ENCODE measurements at places on chromosomes 12 and 14.

GRCh38 chr14:52048116-52048515 is 20.7 kb downstream of the NID2 start:
- DNase-seq, result no peak

GRCh38 chr14:28308734-28309133 is 457.9 kb upstream of the FOXG1 start:
- DNase-seq, result no peak

DNA sequence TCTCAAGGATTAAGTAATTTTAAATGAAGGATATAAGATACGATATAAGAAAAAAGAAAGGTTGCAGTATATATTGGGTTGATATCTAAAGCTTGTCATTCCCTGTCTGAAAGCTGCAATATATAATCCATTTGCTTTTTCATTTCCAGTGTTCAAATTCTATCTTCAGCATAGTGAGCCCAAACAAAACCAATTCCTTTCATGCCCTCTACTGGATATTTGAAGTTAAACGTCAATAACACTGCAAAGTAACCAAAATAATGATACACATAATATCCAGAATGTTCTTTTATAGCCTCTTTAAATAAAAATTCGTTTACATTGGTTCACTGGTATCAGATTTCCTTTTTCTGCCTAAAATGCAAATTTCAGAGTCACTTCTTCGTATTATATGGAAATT is 64.5 kb upstream of the DAAM1 start:
- no peak for DNase-seq

DNA sequence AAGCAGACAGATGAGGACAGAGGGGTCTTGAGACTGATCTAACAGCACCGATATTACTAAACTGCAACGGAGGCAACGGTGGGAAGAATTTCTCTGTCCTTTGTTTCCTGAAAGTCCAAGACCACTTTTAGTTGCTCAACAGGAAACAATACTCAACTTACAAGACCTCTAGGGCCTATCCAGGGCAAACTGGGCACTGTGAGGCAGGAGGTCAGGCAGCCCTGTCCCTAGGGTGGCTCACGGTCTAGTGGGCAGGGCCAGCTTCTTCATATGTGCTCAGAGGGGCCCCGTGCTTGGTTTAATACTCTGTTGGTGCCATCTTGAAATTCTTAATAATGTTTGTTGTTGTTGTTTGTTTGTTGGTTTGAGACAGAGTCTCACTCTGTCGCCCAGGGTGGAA is 14.2 kb downstream of the SSH1 start:
- no peak for DNase-seq

- no peak for DNase-seq
These were observed 272.0 kb downstream of the ZFP36L1 start for GRCh38 chr14:68520637-68521556.

- DNase-seq, result no peak
These were observed 4.2 kb upstream of the ASPG start for GRCh38 chr14:104081261-104081835.

DNA sequence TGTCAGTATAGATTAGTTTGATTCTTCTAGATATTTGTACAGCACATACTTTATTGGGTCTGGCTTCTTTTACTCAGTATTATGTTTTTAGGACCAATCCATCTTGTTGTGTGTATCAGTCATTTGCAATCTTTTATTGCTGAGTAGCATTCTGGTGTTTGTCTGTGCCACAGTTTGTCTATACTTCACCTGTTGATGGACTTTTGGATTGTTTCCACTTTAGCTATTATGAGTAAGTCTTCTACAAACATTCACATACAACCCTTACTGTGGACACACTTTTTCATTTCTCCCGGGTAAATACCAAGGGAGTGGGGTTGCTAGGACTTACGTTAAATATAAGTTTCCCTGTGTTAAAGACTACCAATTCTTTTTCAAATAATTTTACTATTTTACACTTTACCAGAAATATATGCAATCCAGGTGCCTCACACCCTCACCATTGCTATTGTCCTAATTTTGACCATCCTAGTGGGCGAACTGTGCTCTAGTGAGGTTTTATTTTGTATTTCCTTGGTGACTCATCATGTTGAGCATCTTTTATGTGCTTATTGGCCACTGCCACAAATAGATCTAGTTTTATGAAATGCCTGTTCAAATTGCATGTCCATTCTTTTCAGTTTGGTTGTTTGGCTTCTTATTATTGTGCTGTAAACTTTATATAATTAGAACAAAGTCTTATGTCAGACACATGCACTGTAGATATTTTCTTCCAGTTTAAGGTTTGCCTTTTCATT is 304.7 kb upstream of the TMTC1 start:
- no peak for DNase-seq

GRCh38 chr12:71742998-71743397 is 11.7 kb upstream of the RAB21 start:
- no peak for DNase-seq

DNA sequence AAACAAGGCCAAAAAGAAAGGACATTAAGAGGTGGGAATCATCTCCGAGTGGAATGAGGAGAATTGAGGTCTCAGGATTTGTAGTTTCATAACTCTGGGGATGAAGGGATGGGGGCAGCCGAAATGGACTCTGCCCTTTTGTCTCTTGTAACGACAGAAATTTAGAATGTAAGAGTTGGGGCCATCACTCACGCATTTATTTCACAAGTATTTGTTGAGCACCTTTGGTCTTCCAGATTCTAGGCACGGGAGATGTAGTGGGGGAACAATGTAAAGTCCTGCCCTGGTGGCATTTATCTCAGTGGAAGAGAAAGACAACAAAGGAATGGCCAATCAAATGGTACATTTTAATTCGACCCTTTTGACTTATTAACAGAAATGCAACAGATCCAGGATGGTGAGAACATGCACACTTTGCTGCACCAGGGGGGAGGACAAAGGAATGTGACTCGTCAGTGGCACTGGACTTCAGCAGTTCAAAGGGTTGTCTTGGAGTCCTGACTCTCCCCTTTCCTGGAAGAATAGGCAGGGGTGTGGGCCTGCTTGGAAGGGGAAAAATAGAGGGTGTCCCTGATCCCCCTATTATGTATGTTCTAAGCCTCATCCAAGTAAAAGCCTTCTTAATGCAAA is 102.0 kb downstream of the TMEM30B start:
- DNase-seq, result no peak

DNA sequence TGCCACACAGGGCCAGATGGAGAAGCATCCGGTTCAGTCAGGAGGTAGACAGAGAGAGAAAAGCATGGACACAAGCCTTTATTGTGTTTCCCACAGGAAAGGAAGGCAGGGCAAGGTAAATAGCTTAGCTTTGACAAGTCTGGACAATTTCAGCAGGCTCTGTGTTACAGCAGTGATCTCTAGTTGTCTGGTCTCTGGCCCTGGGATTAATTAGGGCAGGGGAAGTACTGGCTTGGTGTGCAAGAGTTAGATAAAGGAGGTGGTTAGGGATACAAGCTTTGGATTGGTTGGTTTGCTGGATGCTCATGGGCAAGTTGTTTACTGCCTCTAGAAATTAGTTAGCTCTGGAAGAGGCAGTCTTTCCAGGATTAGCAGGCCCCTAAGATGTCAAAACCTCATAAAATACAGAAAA is 15.1 kb upstream of the NGDN start:
- DNase-seq, result no peak

- DNase-seq, result no peak
These were observed 7.3 kb upstream of the TNFAIP2 start for GRCh38 chr14:103115845-103116572.

- no peak for DNase-seq
These were observed 244.7 kb upstream of the KRR1 start for GRCh38 chr12:75756111-75756510.

GRCh38 chr14:101236496-101237251 is 324.6 kb upstream of the DIO3 start:
- DNase-seq, result no peak

DNA sequence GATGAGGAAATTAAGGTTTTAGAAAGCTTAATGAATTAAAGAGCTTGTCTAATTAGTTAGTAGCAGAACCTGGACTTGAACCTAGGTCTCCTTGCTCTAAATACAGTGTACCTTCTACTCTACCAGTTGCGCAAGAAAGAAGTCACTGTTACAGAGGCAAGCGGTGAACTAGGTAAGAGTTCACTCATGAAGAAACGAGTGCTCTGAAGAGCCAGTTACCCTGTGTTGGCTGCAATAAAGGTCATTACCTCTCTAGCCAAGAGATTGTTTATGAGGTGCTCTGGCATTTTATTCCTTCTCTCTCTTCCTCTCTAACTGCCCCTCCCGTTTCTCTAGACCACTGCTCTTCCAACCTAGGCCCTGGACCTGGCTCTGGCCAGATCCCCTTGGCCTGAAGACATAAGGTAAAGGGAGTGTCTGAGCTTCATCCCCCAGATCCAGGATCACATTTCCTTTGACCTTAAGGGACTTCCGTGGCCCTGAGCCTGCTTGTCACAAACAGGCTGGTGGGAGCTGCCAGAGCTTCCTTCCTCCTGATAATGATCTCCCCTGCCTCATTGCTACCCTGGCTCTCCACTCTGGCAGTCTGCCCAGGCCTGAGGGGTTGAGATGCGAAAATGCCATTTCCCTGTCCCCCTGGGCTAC is 1.9 kb downstream of the RNASE7 start:
- DNase-seq, result no peak

DNA sequence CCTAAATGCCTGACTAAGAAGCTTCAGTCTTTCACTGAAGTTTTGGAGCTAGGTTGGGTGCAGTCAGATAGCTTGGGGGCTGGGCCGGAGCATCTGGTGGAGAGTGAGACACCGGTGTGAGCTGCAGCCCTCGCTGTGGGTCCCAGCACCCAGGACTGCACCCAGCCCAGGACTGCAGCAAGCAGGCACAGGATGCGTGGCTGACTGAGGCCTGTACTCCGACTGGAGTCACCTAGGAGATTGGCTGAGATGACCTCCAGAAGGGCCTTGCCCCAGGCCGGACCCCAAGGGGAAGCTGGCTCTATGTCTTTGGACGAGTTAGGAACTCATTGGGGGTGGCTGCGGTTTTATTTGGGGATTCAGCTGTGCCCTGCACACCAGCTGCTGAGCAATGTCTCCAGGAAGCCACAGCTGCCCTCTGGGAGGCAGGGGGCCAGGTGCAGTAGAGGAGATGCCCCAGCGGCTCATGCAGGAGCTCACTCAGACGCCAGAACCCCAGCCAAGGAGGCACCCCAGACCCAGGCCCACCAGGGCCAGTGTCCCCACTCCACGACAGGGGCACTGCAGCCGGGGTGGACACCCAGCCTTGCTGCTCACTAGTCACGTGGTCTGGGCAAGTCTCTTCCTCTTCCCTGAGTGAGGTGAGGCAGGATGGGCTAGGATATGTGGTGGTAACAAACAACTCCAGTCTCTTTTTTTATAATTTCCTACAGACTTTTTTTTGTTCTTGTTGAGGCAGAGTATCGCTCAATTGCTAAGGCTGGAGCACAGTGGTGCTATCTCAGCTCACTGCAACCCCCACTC is 31.8 kb upstream of the RCOR1 start:
- no peak for DNase-seq

DNA sequence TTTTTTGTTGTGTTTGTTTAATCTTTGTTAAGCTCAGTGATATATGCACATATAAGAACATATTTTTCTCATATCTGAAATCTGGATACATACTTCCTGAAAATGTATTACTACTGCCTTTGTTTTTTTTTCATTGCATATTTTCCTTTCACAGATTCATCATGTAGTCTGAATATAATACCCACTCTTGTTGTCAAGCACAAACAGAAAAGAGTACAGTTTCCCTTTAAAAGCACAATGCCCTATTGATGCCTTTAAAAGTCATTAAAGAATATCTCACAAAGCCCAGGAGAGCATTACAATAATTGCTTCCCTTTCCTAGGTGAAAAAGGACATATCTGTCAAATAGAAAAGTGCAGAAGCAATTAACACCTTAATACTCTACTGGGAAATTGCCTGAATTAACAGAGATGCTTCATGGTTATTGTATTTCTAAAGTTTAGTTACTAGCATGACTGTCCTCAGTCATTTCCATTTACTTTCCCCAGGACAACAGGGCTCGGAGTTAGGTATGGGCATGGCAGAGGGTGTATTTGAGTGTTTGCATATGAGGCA is 107.4 kb downstream of the GRIP1 start:
- no peak for DNase-seq

DNA sequence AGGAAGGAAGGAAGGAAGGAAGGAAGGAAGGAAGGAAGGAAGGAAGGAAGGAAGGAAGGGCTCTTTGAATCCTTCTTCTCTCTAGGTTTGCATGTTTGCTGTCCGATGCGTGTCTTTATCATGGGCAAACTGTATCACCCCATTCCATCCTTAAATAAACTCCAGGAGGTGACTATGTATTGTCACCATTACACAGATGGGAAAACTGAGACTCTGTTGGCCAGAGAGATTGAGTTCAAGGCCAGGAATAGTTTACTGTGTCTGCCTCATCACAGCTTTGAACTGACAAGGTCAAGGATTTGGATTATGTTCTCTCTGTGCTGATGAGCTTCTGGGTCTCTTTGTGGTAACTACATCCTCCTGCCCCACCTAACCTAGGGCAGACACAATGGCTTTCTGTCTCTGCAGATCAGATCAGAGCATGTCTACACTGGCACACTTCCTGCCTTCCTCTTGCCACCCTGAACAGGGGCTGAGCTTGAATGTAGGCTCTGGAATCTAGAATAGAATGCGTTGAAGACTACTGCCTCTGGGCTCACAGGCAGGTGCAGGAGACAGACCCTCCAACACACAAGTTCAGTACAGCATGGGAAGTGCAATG is 78.9 kb upstream of the MAP1LC3B2 start:
- no peak for DNase-seq

DNA sequence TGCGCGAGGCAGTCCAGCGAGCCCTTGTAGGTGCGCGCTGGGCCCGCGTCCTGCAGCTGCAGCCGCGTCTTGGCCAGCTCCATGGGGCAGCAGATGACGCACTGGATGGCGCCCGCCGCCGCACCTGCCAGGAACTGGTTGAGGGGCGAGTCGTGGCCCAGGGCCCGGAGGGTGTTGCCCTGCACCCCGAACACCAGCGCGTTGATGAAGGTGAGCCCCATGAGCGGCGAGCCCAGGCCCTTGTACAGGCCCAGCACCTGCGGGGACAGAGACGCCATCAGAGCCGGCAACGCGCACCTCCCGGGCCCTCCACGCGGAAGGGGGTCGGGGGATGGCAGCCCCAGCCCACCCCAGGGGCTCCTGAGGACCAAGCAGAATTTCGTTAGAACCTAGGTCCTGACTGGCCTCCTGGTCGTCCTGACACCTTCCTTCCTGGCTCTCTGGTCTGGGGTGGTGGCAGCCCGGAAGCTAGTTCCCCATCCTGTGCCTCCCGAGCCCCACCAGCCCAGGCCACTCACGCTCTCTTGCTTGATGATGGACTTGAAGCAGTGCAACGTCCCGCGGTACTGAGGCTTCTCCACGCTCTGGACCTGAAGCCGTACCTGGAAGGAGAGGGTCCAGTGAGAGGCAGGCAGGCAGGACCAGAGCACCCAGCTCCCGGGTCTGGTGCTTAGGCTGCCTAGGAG is 13.3 kb downstream of the SLC25A29 start:
- DNase-seq, result no peak

- DNase-seq, result no peak
These were observed 11.2 kb upstream of the MAP1LC3B2 start for GRCh38 chr12:116547955-116548501.

All from activated T-helper 1 cell treated with anti-CD3 and anti-CD28 coated beads, Interleukin-2, amount 50 U/mL, for 16 hours (primary cell).